ENCODE measurements at places on chromosomes 12 and 14.

- DNase-seq: peak; percentile 85
Observed at GRCh38 chr14:94001501-94002396, 4.6 kb downstream of the CCDC197 start.

DNA sequence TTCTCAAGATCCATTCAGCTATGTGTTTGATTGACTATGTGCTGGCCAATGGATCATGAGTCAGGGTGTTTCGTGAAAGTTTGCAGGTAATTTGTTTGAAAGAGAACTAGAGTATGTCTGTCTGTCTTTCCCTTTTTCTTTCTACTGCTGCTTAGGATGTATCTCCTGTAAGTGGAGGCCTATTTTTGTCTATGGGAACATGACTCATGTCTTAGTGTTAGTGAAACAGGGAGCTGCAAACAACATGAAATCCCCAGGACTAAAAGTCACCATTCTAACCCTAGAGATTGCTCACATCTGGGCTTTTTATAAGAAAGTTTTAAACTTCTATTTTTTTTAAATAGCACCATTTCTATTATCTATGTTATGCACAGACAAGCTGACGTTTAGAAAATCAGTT is 333.0 kb downstream of the CCER1 start:
- no peak for DNase-seq

GRCh38 chr12:131988054-131988796 is 38.5 kb downstream of the EP400 start:
- no peak for DNase-seq

DNA sequence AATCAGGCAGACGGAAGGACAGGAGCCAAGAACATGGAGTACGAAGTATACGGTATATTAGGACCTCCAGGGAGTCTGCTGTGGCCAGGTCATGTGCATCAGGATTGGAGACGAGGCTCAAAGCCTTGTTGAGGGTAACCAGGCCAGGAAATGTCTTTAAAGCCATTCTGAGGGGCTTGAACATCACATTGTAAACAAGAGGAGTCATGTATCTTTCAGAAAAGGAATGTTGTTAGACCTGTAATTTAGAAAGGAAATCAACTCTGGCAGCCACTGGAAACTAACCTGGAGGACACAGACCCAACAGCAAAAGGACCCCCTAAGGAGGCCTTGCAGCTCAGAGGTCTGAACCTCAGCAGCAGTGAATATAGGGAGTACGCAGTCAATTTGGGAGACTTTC is 7.5 kb downstream of the MAP3K9 start:
- DNase-seq: no peak

Measured in suppressor macrophage treated with lipopolysaccharide for 1 hour (primary cell).